ENCODE measurements at places on chromosomes 5 and 9.

DNA sequence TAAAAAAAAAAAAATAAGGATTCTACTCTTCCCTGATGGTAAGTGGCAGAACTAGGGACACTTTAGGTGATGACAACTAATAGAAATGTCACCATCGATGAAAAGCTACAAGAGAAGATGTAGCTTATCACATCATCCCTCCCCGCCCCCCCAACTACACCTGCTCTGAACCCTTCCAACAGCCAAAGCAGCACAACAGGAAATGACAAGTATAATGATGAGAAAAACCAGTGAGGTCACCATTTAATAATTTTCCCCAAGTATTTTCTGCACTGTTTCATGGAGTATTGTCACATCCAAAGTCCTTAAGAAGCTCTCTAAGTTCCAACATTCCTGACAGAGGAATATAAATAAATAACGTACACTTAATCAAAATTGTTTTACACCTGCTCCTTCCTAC, 221.4 kb downstream of the EFNA5 start:
- no peak for DNase-seq

GRCh38 chr9:21810388-21810787, 8.0 kb downstream of the MTAP start:
- DNase-seq = no peak

- DNase-seq = no peak
These were observed 44.2 kb downstream of the NXNL2 start for GRCh38 chr9:88579050-88579715.

- DNase-seq = peak; percentile 26
These were observed 6.6 kb downstream of the EEIG1 start for GRCh38 chr9:127974001-127974768.

DNA sequence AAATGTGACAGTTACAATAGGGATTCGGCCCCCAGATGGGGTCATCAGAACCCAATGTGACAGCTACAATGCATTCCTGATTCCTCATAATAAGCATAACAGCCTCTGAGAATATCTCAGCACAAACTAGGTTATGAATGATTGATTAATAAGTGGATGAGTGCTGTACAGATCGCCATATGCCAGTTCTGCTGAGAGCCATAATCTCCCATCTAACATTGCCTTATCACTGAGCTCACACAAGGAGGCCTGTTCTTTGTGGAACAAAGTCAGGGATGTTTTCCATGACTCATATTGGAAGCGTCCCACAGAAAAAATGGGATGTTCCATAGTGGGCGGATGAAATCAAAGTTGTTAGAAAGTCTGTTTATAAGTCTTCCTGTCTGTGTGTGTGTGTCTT, 89.6 kb downstream of the KIF4B start:
- DNase-seq = no peak

- peak; percentile 25 for DNase-seq
These were observed 3.4 kb downstream of the PDLIM4 start for GRCh38 chr5:132260714-132261551.

GRCh38 chr9:27053369-27054022, 48.0 kb upstream of the LRRC19 start:
- no peak for DNase-seq

GRCh38 chr9:130167927-130168326, 4.3 kb upstream of the NCS1 start:
- DNase-seq = peak; percentile 69

Data from H9 (cell line).